Fibroblast of lung (primary cell): ENCODE measurements at places on chromosomes 6 and 20. TPM values are rescaled to one million over a fixed set of nuclear protein-coding genes. Genes with fewer than 3 reads are reported as not detected.
A peak's percentile ranks its signal among the peaks of the same experiment; 100 is the strongest.

The CTAGE9 gene
- total RNA-seq: not detected in 2 replicates

The RBPJL gene
- not detected in 2 replicates for total RNA-seq

GRCh38 chr20:59042151-59042795 is at the start of gene PRELID3B:
PRELID3B (minus strand) TSS chr20:59042786; CDS start chr20:59042730, 56 bp downstream.
- peak; percentile 11 for DNase-seq

DNA sequence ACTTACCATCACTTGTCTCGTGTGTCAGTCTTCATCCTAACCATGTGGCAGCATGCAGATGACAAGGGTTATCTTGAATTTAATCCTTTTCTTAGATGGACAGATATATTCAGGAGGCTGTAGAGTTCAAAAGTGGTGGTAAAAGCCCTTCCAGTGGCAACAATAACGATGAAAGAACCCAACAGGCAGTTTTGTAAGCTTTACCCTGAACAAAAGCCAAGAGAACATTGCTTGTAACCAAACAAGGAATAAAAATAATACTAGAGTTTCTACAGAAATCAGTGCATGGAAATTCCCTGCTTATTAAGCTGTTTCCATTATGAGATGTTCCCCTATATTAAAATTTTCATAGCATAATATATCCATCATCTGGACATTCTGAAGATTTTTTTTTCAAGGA is 69.7 kb downstream of the PDE7B start:
- peak; percentile 78 for DNase-seq

DNA sequence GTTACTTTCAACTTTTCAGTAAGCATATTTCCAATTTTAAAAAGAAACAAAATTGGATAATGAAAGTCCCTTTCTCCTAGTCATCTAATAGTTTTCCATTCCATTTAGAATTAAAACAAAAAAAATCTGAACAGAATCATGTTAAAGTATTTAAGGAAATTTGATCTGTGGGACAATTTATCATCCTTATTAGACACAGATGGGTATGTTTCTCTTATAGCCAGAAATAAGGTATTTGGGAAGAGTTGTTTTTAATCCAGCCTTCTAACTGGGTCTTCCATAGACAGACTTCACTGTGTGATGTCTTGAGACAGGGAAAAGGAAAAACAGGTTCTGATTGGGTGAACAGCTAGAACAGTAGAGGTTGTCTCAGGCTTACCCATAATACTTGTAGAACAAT is 39.5 kb upstream of the STXBP5 start:
- no peak for DNase-seq

GRCh38 chr6:129683601-129684322 is 26.2 kb downstream of the ARHGAP18 start:
- DNase-seq: peak; percentile 99
